ENCODE measurements at places on chromosomes 16 and 17.
A peak's percentile ranks its signal among the peaks of the same experiment; 100 is the strongest.

GRCh38 chr17:32732900-32733299 lies 144.0 kb downstream of the MYO1D start:
- no peak for DNase-seq

GRCh38 chr16:66948134-66948836 lies 12.8 kb upstream of the CES3 start:
- no peak for DNase-seq

DNA sequence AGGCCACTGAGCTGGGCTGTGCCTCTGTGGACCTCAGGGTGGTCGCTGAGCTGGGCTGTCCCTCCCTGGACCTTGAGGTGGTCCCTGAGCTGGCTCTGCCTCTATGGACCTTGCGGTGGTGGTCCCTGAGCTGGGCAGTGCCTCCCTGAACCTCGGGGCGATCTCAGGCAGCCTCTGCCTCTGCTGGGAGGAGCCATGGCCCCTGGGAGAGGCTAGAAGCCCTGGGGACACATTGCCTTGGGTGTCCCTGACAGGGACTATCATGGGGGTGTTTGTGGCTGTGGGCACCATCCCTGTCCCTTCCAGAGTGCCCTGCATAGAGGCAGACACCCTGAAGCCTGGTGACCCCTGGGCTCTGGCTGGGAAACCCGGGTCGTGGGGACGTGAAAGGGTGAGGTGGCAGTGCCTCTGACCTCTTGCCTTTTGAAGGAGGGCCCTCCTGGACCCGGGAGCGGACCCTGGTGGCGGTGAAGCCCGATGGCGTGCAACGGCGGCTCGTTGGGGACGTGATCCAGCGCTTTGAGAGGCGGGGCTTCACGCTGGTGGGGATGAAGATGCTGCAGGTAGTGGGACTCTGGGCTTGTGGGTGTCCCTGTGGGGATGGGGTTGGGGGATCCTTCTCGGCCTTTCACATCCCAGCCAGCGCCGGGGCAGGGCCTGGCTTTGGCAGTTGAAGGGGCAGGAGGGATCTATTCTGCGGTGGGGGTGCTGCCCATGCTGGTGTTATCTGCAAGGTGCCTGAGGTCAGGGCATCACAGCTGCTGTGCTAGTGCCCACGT lies 1.8 kb downstream of the NME4 start:
- no peak for DNase-seq

DNA sequence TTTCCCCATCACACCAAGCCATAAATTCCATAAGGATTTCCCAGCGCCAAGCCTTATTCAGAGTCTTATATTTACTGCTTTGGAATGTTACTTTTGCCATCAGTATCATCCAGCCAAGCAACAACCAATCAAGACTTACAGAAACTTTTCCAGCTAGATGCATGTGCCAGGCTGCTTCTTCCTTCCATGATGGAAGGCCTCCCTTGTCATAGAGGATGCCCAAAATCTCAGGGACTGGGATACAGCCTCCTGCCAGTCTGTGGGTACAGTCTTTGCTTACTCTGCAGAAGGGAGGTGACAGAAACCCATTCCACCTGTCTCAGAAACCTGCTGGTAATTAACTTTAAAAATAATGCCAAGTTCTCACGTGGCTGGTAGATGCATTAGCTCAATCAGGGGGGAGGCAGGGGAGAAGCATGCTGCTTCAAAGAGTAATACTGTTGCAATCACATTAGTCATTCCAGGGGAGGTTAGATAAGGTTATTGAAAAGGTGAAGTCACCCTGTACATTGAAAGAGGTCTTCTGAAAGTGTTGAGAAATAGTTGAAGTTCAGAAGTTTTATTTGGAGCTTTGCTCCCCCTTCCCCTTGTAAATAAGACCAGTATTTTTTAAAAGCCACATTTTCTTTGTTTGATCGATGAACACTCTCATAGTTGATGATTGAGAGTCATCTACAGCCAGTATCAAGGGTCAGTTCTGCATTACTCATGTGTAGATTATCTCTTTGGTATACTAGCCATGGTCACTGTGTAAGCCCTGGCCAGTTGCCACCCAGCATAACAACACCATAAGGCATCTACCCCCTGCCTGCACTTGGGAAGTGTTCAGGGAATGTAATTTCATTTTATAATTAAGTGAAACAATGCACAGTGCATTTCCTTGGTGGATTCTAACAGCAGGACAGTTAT lies 22.2 kb downstream of the HLF start:
- no peak for DNase-seq

DNA sequence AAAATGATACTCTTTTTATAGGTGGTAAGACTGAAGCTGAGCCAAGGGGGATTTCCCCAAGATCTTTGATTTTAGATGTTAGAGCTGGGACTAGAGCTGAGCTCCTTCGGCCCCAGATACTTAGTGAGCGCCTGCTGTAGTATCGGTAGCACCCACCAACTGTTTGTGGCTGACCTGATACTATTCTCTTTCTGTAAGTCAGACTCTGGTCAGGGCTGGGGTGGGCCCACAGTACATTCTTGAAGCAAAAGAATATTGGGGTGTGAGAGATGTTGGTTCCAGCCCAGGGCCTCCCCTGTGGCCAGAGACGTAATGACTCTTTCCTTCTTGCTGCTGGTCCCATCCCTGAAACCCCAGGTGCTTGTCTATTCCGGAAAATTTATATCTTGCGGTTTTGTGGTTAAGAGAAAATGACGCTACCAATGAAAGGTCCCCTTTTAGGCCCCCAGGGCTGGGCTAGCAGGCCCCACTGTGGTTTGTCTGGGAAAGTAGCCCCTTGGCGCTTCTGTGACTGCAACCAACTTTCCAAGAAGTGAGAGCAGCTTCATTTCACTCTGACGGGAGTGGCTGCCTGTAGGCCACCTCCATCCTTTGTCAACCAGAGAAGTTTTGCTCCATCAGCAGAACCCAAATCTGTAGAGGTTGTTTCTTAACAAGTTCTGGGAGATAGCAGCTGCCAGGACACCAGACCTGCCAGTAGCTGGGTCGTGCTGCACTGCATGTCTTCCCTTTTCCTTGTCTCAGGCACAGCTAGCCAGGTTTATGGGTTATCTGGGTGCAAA lies 86.4 kb upstream of the LGALS9 start:
- DNase-seq = peak; percentile 15

- DNase-seq = peak; percentile 24
These were observed 13.6 kb upstream of the PPM1D start for GRCh38 chr17:60586288-60586974.

DNA sequence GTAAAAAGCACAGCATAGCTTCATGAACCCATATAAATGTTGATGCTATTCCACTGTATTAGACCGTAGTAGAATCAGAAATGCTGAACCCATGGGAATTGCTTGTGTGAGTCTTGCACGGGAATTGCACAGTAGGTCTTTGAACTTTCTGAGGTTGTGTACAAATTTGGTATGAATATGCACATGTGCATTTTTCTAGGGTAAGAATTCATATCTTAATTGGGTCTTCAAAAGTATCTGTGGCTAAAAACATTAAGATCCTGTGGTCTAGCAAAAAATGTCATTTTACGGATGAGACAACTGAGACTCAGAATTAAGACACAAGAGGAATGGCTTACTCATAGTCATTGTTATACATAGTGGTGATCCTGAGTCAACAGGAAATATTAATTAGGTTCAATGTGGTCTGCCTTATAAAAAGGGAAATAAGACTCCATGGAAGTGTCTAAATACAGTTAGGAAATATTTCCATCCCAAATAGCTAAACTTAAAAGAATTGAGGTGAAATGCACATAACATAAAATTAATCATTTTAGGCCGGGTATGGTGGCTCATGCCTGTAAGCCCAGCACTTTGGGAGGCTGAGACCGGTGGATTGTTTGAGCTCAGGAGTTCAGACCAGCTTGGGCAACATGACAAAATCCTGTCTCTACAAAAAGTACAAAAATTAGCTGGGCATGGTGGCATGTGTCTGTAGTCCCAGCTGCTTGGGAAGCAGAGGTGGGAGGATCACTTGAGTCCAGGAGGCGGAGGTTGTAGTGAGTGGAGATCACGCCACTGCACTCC lies 22.8 kb downstream of the TAOK1 start:
- peak; percentile 46 for DNase-seq

DNA sequence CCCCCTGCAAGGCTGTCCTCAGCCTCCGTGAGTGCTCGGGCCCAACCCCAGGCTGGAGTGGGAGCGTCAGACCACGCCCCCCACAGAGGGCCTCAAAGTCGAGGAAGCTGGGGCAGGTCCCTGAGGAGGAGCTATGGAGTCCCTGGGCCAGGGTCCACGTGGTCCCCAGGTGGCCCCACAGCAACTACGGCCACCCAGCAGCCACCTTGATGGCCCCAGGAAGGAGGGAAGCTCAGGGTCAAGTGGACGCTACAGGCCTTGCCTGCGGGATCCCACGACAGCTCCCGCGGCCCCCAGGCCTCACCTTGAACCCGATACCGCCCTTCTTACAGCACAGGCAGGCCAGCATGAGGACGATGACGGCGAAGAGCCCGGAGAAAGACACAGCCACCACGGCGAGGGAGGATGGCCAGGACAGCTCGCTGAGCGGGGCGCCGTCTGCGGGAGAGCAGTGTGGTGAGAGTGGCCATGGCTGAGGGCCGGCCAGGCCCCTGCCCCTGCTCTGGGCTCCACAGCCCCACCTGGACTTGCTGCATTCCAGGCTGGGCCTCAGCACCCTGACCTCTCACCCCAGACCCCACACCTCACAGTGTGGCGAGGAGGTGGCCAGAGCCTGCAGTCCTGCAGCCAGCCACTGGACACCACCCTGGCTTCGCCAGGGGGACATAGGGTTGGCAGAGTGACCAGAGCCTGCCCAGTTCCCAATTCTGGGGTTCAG lies 31.1 kb upstream of the PVALEF start:
- DNase-seq = no peak

DNA sequence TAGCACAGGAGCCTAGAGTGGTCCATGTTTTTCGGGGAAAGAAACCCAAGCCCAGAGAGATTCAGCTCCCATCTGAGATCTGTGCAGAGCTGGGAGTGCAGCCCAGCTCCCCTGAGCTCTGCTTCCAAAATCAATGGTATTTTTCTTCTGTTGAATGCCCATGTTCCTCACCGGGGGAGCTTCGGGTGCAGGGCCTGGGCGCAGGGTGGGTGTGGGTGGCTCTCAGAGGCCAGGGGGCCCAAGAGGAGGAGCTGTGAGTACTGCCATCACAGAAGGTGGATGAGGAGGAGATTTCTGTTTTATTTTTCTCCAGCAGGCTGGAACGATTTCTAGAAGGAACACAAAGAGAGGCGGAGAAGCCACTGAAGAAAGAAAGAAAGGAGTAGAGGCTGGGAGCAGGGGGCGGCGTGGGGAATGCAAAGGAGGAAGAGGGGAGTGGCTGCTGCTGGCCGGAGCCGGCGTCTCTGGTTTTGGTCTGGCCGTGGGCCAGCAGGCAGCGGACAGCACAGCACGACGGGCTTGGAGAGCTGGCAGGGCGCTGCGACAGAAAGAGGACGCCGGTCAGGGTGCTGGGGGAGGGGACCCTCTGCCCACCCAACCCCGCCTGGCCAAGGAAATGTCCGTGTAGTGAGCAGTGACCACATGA lies 76.2 kb upstream of the KSR1 start:
- DNase-seq = peak; percentile 76

DNA sequence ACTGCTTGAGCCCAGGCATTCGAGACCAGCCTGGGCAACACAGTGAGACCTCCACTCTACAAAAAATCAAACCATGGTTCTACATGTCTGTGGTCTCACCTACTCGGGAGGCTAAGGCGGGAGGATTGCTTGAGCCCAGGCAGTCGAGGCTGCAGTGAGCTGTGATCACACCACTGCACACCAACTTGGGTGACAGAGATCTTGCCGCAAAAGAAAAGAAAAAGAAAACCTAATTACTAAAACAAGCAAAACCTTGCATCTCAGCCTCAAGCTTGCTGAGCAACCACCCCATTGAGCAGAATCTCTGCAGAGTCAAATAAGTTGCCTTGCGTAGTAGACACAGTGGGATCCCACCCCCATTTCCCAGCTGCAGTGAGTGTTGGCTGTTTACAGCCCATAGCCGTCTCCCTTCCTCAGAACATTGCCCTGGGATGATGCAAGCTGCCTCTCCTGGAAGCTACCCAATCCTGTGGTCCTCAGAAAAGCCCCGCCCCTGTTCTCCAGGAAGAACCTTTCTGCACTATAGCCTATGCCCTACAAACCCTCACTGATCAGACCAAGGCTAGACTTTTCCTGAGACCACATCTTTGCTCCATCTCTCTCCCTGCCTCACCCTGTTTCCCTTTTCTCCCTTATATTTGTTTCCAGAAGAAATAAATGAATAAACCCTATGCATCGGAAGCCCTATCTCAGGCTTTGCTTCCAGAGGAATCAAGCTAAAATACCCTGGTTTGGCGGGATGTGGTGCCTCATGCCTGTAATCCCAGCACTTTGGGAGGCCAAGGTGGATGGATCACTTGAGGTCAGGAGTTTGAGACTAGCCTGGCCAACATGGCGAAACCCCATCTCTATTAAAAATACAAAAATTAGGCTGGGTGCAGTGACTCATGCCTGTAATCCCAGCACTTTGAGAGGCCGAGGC lies 16.7 kb upstream of the ERN2 start:
- DNase-seq = peak; percentile 56

DNA sequence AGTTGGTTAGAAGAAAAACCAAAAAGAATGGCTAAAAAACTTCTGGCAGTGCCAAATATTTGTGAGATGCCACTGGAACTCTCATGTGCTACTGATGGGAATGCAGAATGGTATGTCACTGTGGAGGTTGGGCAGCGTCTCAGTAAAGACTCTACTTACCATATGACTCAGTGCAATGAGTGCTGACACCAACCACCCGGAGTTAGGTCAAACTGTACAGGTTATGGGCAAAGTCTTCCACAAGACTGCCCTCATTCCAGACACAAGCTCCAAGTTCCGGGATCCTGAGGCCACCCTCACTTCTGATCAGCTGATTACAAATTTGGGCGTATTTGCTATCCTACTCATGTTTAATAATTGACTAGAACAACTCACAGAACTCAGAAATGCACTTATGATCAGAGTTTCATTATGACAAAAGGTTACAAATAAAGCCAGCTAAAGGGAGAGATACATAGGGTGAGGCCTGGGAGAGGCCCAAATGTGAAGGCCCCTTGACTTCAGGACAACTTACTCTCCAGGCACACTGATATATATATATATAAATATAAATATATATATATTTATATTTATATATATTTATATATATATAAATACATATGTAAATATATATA lies 114.9 kb downstream of the TRIM37 start:
- DNase-seq = peak; percentile 69

- no peak for DNase-seq
These were observed 671.1 kb downstream of the WWOX start for GRCh38 chr16:78770353-78771091.

- no peak for DNase-seq
These were observed 14.9 kb downstream of the SEC14L5 start for GRCh38 chr16:4972938-4973587.

DNA sequence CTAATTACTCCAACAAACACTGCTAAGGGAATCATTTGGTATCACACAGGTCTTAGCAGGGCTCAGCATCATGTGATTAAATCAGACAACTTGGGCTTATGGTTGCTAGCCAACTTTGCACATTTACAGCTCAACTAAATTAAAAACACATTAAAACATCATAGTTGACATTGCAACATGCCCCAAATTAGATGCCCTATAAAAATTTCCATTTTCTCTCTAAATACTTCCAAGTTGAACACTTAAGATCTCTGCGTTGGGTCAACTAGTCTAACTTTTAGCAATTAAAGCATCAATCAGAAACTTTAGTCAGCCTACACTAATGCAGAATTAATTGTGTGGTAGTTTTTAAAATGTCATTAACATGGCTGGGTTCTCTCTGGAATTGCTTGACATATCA lies 12.1 kb downstream of the DNAJC7 start:
- DNase-seq = no peak

Data from cardiac fibroblast (primary cell).